Breast epithelium (tissue), 4 donors: ENCODE measurements at places on chromosomes 11 and 22. TPM values are rescaled to one million over a fixed set of nuclear protein-coding genes. Genes with fewer than 3 reads are reported as not detected.
A peak's percentile ranks its signal among the peaks of the same experiment; 100 is the strongest.

The FIBIN gene
- total RNA-seq = 41.6 TPM

- DNase-seq = no peak
Measured at GRCh38 chr11:129314371-129314770, 61.3 kb upstream of the BARX2 start.

The C11orf65 gene
- 0.66 TPM for total RNA-seq

DNA sequence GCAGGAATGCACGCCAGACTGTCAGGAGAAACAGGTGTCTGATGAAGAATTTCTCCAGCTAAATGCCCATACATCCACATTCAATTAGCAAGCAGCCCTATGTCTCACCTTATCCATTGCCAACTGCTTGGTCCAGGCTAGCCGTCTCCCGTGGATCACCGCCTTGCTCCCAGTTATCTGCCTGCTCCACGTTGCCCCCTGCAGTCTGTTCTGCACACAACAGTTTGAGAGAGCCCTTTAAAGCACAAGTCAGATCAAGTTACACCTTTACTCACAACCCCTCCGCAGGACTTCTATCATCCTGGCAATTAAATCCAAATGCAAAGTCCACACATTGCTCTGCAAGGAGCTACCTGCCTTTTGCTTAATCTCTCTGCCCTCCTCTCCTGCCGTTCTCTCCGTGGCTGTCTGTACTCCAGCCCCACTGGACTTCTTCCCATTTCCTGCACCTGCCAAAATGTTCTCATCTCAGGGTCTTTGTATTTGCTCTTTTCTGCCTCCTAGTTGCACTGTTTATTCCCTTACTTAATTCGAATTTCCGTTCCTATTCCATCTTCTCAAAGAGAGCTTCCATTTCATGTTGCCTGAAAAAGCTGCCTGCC, 185.3 kb upstream of the LARGE1 start:
- peak; percentile 32 for DNase-seq
